ENCODE measurements at places on chromosomes 2 and 18.

DNA sequence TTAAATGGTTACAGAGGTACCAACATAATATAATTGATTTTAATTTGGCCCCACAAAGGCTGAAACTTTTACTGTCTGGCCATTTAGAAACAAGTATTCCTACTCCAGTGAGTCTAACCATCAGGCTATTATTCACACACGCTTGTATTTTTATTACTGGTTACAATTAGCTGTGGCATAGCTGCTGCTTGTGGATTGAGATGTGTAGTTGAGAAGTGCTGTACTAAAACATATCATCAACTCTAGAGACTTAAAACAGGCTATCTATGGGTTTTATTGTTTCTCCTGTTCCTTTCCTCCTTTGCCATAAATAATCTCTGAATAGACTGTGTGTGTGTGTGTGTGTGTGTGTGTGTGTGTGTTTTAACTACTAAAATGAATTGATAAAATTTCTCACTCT, 530.2 kb downstream of the CCDC85A start:
- no peak for DNase-seq

DNA sequence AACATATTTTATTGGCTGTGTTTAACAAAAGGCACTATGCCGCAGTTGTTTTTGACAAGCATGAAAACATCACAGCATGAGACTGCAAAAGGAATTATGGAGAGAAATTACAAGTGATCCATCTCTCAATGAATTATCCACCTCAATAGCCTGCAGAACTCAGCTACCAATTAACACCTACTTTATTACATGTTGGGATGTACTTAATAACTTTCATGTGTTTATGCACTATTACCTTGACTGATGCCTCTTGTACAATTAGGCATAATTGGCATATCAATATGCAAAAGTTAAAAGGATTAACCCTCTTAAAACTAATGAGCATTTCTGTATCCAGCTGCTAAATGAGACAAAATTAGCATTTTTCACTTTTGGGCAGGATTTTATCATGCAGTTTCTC, 27.8 kb downstream of the ARHGAP15 start:
- no peak for DNase-seq

- DNase-seq = no peak
Observed at GRCh38 chr18:28208712-28209265, 31.9 kb upstream of the CDH2 start.

- no peak for DNase-seq
Observed at GRCh38 chr2:48584551-48584950, 33.1 kb upstream of the GTF2A1L start.

- no peak for DNase-seq
Observed at GRCh38 chr2:32963941-32964340, 17.2 kb downstream of the LTBP1 start.

- DNase-seq = no peak
Observed at GRCh38 chr18:63844254-63844653, 43.3 kb upstream of the SERPINB2 start.

DNA sequence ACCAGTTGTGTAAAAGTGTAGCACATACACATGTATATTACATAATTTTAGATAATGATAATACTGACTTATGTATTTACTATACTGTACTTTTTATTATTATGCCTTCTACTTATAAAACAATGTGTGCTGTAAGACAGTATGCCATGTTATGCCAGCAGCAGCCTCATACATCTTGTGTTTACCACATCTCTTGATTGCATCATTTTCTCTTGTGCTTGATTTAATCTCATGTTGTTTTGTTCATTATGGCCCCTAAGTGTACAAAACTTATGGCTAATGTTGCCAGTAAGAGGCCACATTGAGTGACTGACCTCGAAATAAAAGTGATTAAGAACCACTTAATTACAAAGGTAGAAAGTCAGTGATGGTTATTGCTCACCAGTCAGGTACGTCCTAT, 128.0 kb upstream of the SP5 start:
- no peak for DNase-seq

GRCh38 chr2:205643391-205643885, 38.9 kb upstream of the NRP2 start:
- DNase-seq = no peak

DNA sequence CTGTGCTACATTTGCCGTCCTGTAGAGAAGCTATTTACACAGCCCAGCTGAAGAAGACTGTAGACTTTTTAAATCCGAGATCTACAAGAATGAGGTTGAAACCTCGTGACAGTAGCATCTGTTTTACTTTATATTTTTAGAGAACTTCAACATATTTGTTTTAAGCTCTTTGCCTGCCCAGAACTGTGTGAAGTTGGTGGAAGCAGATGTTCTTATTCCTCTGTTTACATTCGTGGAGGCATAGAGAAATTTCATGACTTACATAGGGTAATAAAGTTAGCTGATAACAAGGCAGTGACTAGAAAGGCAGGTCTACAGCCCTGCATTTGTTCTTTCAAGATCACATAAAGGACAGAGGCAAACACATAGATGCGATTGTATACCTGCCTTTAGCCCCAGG, 47.0 kb upstream of the MAP3K20 start:
- DNase-seq = no peak

- no peak for DNase-seq
Observed at GRCh38 chr2:86352137-86352726, 14.8 kb upstream of the REEP1 start.

GRCh38 chr2:128646091-128646490, 327.4 kb upstream of the HS6ST1 start:
- no peak for DNase-seq

GRCh38 chr2:140567734-140568133, 1563.1 kb downstream of the LRP1B start:
- DNase-seq = no peak

GRCh38 chr2:162174746-162175145, 22.7 kb upstream of the GCG start:
- DNase-seq = no peak

DNA sequence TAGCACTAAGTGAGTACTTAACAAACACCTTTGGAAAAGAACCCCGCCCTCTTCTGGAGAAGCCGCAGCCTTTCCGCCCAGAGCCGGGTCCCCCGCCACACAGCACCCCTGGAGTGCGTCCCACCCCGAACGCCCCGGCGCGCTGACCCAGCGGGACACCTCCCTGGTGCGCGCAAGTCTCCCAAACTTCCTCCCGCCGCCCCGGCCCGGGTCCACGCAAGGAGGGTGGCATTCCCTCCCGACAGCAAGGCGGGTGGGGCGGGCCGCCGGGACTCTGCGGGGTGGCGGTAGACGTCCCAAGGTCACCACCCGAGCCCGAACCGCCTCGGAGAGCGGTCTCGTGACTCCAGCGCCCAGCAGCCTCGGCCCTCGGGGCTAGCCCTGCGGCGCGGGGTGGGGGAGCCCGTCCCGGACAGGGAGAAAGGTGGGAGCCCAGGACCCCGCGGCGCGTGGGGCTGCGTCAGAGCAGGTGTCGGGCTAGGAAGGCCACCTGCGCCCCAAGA, 598 bp downstream of the CCDC93 start:
- no peak for DNase-seq

DNA sequence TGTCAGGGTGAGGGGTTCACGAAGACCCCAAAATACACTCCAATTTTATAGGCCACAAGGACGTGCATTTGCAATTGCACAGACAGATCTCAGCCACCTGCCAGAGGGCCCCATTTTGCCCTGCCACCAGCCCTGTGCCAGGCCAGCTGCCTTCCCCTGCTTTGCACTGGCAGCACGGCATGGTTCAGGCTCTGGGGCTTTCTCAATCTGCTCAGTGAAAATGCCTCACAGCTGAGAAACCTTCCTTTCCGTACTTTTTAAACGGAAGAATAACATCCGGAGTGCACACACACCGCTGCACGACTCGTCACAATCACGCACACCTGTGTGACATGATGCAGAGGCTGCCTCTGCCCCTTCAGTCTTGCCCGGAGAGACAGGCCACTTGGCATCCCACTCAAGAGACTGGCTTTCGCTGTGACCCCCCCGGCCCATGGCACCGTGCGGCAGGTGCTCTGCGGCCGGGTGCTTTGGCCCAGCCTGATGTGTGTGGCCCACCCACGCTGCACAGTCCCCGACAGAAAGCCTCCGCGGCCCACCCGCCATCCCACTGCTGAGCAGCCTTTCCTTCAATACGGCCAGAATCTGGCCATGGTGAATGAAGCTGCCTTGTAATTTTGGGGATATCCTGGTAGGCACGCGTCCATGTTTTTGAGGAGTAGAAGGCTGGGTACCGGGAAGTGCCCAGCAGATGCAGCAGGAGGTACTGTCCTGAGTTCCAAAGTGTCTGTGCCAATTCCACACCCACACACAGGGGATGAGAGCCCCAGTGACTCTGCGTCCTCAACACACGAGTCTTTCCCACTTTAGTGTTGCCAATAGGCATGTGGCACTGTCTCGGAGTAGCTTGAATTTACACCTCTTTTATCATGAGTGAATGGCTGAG, 88.8 kb downstream of the USP40 start:
- DNase-seq = no peak

DNA sequence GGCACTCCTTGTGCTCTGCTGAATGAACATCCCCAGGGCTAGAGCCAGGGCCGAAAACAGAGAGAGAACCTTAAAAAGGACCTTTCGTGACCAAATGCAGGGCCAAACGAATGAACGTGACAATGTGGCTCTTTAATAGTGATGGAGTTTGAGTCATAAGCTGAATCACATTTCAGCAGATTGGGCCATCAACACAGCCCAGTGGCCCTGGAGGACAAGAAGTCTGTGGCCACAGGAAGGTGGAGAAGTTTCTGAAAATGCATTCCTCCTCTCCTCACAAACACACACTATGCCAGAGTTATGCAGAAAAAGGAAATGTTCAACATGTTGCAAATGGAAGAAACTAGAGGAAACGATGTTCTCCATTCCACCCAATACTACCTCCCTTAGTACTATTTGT, 415.8 kb downstream of the HRH4 start:
- DNase-seq = no peak

GRCh38 chr2:89767572-89768435, 1076.3 kb downstream of the RPIA start:
- no peak for DNase-seq

GRCh38 chr2:195552581-195552980, 104.4 kb upstream of the SLC39A10 start:
- no peak for DNase-seq

DNA sequence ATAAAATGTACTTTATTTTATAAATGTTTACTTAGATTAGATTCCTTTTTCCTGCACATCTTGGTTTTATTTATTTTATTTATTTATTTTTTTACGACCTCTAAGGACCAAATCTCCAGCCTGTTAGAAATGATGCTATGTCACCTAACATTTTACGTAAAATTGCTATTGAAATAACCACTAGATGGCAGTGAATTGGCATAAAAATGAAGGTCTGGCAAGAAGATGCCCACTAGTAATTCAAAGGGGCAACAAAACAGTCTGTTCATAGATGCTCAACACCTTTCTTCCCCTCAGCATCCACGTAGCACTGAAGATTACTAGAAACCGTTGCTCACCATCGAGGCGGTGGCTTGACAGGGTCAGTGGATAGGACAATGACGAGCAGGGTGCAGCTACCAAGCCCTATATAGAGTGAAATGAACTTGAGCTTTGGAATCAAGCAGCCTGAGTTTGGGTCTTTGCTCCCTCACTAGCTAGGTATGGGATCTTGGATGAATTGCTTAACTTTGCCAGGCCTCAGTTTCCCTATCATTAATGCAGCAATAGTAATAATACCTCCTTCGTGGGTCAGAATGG, 128.7 kb upstream of the L3MBTL4 start:
- DNase-seq = no peak

- DNase-seq = no peak
Observed at GRCh38 chr2:20797096-20797495, 25.8 kb downstream of the LDAH start.

DNA sequence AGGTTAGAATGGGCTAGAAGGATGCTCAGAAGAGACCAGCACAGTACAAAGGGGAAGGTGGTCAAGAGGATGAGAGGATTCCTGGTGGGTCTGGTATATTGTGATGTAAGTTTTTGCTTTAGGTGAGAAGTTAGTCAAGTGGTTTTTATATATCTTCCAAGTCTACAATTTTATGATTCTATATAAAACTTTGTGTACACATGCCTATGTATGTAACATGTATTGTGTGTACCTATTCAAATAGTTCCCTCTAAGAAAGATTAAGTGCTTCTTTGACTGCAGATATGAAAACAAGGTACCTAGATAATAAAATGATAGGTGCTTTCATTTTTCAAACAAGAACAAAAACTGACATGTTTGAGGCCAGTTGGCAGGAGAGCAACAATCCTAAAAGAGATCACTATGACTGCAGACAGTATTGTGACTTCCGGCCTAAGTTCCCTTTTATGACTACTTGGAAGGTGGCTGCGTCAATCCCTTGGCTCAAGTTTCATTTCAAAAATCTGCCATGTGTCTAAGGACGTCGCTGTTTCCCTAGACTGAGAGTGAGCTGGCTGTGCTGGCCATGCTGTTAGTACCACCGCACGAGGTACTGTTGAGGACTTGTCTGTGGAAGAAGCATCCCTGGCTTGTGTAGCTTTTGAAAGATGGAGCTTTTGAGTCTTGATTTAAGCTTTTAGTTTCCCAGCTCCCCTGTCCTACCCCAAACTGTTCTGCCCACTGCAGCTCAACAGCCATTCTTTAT, 123.1 kb downstream of the PRPF40A start:
- DNase-seq = no peak

DNA sequence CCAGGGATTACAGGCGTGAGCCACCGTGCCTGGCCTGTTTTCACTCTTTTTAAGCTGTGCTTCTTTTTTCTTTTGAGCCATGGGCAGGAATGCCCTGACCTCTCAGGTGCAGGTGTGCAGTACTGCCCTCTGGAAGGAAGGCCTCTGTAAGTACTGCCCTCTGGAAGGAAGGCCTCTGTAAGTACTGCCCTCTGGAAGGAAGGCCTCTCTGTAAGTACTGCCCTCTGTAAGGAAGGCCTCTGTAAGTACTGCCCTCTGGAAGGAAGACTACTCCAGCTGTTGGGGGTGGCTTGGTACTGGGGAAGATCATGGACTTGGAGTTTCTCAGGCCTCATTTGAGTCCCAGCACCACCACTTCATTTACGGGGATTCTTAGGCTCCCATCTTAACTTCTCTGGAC, 248.5 kb upstream of the ID2 start:
- no peak for DNase-seq

GRCh38 chr18:68925268-68925667, 127.4 kb downstream of the CCDC102B start:
- DNase-seq = no peak

- DNase-seq = no peak
Observed at GRCh38 chr2:150191349-150191748, 296.1 kb downstream of the RND3 start.

All from cerebellar nuclear complex (tissue), 1 donor.